Stimulated activated CD4-positive, alpha-beta T cell treated with anti-CD3 and anti-CD28 coated beads, Interleukin-2, amount 100 ng/mL, for 4 hours (primary cell): ENCODE measurements at places on chromosomes 6 and 20.

DNA sequence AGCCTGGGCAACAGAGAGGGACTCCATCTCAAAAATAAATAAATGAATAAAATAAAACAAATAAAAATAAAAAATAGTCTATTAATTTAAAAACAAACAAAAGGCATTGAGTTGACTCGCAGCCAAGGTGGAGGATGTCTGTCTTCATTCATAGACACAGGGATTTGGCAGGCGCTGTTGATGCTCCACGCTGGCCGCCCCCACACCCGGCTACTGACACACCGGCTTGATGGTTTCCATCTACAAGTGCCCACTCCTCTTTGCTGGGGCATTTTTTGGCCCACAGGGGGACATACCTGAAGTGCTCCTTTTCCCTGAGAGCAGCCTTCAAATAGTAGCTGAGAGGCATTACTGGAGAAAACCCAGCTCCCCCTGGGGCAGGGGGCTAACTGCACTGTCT, 178.3 kb upstream of the RALGAPA2 start:
- DNase-seq, result no peak

GRCh38 chr6:74284284-74284683, 588.3 kb downstream of the CD109 start:
- no peak for DNase-seq

GRCh38 chr6:90079560-90080490, 185.6 kb downstream of the GJA10 start:
- peak; percentile 55 for DNase-seq

- DNase-seq, result no peak
Observed at GRCh38 chr6:119781365-119781764, 431.8 kb upstream of the MAN1A1 start.

DNA sequence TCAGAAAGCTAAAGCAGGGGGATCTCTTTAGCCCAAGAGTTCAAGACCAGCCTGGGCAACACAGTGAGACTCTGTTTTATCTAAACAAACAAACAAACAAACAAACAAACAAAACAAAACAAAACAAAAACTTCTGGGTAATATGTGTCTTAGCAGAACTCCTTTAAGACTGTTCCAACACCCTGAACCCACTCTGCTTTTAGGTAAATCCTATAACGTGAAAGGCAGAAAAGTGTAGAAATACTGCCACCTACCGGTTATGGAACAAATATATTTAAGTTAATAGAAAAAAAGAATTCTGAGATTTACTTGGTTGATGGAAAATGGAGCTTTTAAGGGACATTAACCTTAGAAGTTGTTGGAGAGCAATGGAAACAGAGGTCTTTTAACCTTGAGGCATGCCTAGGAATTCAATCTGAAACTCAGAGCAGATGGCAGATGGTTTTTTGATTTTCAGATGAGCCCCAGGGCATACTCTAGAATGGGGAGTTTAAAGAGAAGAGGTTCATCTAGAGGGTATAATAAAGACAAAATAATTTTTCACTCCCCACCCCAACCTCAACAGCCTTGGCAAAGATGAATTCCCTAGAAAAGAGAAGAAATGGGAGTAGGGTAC, 38.5 kb downstream of the SOD2 start:
- DNase-seq, result no peak

GRCh38 chr6:105015482-105015881, 58.6 kb downstream of the LIN28B start:
- DNase-seq, result no peak

DNA sequence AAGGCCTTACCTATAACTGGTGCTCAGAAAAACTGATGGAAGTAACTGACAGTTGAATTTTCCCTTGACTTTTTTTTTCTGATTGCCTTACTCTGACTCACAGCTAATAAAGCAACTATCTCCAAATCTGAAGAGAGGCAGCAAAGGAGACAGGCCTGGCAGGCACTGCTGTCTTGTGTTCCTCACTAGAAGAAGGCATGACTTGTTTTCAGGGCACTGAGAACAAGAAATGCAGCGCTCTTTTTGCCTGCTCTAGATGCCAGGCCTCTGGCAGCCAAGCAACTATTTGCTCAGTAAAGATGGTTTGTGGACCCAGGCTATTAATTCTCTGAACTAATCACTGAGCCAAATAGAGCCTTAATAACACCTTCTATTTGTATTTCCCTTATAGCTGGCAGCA, 155.1 kb downstream of the PRDM13 start:
- DNase-seq, result no peak

GRCh38 chr20:12893653-12894052, 115.1 kb upstream of the SPTLC3 start:
- DNase-seq, result no peak

GRCh38 chr6:127686084-127686483, 109.1 kb downstream of the C6orf58 start:
- no peak for DNase-seq
